A549 treated with AZD2906 at 1 μM for 4 hours (cell line): ENCODE measurements at places on chromosomes 1 and 21. TPM values are rescaled to one million over a fixed set of nuclear protein-coding genes. Genes with fewer than 3 reads are reported as not detected.

The RAB42 gene
- 3.2 to 3.7 TPM (median 3.5 TPM) in 5 replicates for total RNA-seq

The DPYD gene
- total RNA-seq: 1.3 to 2.4 TPM (median 1.9 TPM) in 5 replicates

The RGSL1 gene
- total RNA-seq: not detected in 5 replicates

The MROH9 gene
- total RNA-seq: not detected in 5 replicates

The KRTAP11-1 gene
- total RNA-seq: not detected in 5 replicates

The LCE3E gene
- total RNA-seq: 0.12 to 0.24 TPM (median 0.20 TPM) in 4 of 5 replicates, not detected in the other

The IRF6 gene
- total RNA-seq: 0.13 to 0.30 TPM (median 0.15 TPM) in 5 replicates

The OSCP1 gene
- total RNA-seq: 5.8 to 7.4 TPM (median 6.3 TPM) in 5 replicates

The ZNF697 gene
- total RNA-seq: 1.4 to 1.7 TPM (median 1.4 TPM) in 5 replicates

The UBASH3A gene
- total RNA-seq: 0.07 to 0.22 TPM (median 0.12 TPM) in 5 replicates
